Kidney epithelial cell (primary cell): ENCODE measurements at places on chromosomes 6 and 20. TPM values are rescaled to one million over a fixed set of nuclear protein-coding genes. Genes with fewer than 3 reads are reported as not detected.

The GRM1 gene
- total RNA-seq = under 0.01 TPM in 1 of 2 replicates, not detected in the other

The HRH3 gene
- total RNA-seq = not detected in 2 replicates

The RPS6KA2 gene
- total RNA-seq = 45.4 and 51.9 TPM in 2 replicates

The PRND gene
- total RNA-seq = not detected in 2 replicates

The CTNNBL1 gene
- 28.8 and 40.5 TPM in 2 replicates for total RNA-seq

The CD40 gene
- 57.6 and 58.3 TPM in 2 replicates for total RNA-seq

The RRAGD gene
- total RNA-seq = 35.4 and 36.0 TPM in 2 replicates

DNA sequence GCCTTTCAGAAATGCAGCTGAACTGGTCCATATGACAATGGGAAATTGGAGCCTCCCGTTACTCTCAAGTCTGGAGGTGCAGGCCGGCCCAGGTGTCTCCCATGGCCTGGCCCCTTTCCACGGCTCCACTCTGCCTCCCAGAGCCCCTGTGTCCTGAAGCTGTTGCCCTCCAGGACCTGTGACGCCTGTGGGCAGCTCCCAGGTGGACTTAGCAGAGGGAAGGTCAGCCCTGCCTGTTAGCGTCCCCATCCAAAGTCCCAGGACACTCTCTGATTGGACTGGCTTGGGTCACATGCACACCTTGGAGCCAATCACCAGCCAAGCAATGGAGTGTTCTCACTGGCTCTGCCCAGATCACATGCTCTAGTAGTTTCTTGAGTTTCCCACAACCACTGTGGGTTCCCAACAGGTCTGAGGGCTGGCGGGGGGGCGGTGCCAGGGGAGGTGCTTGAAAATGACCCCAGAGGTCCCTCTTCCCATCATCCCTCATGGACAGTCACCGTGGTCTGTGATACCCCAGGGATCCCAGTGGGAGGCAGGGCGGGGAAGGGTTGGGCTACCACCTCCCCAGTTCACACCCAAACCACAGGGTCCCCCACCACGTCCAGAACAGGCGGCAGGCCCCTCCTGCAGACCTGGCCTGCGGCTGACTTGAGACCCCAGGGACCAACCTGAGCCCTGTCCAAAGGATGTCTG is 135.6 kb downstream of the TAF4 start:
- DNase-seq = no peak

DNA sequence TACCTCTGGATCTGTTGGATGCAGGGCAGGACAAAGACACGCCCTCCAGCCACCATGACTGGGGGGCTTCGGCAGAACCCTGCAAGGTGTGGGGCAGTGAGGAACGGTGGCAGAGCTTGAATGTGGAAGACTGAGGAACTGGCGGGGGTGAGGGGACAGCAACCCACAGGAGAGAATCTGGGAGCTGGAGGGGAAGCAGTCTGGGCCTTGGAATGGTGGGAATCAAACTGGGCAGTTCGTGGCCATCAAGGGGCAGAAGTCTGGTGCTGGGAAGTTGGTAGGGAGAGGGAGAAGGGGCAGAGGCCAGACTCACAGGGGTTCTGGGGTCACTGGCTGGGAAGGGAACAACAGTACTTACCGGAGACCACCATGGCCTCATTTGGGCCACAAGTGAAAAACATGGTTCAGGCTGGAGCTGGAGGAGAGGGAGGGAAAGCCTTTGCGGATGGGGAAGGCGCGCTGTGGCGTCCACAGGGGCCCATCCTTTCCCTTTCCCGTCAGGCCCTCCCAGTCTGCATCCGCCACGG is 635 bp downstream of the FLOT1 start:
- DNase-seq = no peak

DNA sequence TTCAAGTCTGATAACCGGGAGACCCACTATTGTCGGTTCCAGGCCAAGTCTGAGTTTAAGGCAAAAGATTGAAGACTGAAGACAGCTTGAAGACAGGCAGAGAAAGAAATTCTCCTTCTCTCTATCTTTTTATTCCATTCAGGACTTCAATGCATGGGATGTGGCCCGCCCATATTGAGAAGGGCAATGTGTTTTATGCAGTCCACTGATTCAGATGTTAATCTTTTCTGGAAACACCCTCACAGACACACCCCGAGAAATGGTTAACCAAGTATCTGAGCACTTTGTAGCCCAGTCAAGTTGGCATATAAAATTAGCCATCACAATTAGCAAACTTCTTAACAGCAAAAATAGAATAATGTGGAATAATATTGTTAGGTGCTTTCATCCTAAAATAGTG is 75.5 kb upstream of the FABP7 start:
- no peak for DNase-seq

DNA sequence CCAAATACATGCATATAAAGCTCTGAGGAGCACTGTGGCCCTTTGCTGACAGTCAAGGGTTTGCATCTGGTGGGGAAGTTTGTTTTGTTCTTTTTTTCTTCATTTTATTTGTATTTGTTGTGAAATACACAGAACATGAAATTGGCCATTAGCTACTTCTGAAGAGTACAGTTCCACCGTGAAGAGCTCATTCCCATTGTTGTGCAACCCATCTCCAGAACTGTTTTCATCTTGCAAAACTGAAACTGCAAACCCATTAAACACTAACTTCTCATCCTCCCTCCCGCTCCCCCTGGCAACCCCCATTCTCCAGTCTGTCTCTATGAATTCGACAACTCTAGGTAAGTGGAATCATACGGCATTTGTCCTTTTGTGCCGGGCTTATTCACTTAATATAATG is 231.3 kb downstream of the TFAP2C start:
- DNase-seq = no peak
